Endodermal cell (in vitro differentiated cells): ENCODE measurements at places on chromosomes 7 and 10. TPM values are rescaled to one million over a fixed set of nuclear protein-coding genes. Genes with fewer than 3 reads are reported as not detected.

LSM8 gene
- 47.9 and 51.5 TPM in 2 replicates for total RNA-seq

DNA sequence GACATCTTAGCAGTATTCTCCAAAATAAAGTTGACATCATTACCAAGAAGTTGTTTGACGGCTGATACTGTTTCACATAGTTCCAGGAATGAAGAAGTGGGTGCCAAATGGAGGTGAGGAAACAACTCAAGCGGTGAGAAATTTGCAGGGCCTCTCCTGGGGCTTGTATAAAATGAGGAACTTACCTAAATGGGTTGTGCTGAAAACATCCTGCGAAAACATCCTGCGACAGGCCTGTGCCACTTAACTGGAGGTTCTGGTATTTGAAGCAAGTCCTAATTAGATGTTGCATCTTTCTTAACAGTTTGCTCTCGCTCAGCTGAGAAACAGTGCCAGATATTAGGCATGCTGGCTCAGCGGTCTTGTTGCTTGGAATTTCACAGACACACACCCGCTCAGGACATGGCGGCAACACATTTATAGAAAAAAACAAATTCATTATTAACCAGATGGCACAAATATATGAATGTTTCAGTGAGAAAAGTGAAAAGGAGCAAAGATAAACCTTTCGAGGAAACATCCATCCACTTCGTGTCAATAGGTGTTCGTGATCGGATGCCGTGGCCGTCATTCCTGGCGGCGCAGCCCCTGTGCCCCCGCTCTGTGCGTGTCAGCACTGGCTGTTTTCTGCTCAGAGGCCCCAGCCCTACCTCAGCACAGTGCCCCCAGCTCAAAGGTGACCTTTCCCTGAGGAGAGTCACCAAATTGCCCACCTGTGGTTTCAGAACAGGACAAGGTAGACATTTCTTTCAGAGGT lies 48.1 kb downstream of the CDC123 start:
- no peak for DNase-seq

DNA sequence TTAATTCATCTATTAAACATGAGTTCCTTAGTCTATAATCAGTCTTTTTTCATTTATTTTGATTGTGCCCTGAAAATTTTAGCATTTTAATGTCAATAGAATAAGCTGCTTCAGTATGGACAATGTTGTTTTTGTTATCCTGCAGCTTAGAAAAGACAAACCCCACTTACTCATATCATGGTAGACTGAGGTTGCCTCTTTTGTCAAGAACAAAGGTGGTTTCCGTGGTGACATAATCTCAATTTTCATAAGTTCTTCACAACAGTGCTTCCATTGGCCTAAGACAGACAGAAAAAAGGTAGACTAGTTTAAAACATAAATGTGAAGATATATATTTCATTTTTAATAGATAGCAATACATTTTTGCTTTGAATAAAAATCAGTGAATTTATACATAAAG lies 69.1 kb downstream of the RTKN2 start:
- no peak for DNase-seq

DNA sequence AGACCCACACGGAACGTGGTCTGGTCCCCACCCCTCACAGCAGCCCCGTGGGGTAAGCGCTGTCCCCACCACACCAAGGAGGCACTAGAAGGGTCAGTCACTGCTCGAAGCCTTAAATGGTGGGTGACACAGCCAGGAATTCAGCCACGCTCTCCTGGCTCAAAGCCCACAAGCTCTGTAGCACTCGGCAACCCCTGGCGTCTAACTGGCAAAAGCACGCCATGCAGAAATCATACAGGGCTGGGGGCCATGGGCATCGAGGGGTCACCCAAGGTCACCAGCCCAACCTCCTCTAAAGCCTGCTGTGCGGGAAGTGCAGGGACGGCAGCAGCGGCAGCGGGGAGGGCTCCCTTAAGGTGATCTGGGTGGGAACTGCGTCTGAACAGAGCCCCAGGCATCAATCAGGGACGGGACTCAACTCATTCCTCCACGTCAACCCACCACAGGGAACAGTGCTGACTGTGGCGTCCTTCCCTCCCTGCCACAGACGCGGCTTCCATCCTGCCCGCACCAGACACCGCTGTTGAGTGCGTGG lies 7.8 kb downstream of the GPER1 start:
- no peak for DNase-seq

SEMA3A gene
- 37.9 to 65.0 TPM (median 43.5 TPM) in 3 replicates for total RNA-seq

DNAJB12 gene
- total RNA-seq = 27.5 and 29.6 TPM in 2 replicates
